ENCODE measurements at places on chromosomes 11 and 22. TPM values are rescaled to one million over a fixed set of nuclear protein-coding genes. Genes with fewer than 3 reads are reported as not detected.

- DNase-seq = no peak
Measured at GRCh38 chr11:62048100-62048499, 75.7 kb upstream of the INCENP start.

DNA sequence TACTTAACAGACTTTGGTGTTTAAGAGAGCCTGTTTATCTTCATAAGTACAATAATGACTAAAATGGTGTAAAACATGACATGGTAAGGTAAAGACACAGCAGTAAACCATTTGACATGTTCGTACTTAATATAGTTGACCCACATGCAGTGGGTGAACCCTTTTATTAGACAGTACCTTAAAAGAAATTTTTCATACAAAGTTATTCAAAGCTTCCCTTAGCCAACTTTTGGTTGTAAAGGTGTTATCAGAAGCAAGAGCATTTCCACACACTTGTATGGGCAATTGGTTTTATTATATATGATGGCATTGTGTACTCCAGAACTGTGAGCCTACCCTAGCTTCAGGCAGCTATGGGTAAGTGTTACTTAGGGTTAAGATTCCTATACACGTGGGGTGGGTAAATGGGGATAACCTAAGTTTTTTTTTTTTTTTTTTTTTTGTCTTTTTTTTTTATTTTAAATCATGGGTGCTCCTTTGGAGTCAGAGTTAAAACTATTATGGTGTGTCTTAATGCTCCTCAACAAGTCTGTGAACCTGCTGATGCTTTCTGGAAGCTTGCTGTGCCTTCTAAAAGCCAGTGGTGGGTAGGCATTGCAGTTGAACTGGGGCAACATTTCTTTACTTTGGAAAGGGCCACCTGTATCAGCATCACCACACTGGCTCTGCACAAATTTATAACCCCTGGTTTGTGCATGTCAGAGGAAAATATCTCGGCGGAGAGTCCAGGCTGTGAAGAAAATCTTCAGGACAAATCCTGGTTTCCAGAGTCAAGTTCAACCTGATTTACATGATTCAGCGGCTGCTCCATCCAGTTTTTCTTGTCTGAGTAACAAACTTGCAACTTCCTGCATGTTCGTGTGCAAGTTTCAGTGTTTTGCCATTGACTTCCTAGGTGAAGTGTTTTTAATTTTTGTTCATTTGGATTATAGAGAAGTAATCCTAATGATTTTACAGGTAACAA, 3.3 kb downstream of the PCF11 start:
- no peak for DNase-seq

Gene DEPDC5
- 10.4 TPM for total RNA-seq

DNA sequence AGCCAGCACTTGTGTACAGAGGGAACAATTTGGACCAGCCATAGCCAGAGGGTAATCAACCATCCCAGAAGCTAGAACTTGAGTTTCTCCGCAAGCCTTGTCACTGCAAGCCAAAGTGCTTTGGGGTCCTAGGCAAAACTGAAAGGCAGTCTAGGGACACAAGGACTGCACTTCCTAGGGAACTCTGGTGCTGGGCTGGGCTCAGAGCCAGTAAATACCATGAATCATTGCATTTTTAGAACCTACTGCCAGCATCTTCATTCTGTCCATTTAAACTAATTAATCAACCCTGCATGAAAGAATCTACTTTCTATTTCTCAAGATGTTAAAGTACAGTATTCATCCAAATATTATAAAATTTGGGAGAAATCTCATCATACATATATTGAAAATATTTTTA, 20.0 kb downstream of the PATE3 start:
- DNase-seq = no peak

DNA sequence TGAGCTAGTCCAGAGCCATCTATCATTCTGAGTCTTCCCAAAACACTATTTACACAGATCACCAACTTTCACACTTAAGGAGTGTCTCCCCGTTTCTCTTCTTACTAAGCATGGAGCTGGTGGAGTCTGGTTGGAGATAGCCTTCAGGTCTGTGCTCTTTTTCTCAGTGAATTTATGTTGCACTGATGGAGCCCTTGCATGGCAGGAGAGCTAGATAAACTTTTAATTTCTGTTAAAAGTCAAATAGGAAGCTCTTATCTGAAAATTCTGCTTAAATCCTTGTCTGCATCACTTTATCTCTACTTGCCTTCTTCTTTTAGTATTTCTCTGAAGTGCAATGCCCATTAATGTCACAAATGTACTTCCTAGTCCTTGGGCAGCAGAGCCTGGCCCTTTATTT, 63.4 kb downstream of the ST3GAL4 start:
- no peak for DNase-seq

DNA sequence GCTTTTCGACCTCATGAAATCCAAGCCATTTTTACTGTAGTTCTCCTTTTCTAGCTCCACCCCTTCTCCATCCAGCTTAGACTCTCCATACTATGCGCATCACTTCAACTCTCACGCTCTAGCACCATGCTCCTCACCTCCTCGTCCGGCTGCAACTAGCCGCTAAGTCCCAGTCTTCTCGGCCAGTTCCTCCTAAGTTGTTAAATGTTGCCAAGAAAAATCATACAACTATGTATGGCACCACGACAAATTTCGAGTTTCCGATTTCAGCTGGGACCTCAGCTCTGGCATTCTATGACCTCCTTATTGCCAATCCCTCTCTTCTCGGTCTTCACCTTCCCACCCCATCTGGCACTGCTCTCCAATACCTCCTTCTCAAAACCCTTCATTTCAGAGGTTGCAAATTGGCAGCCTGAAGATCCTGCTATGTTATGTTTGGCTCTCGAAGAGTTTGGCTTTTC, 1.0 kb downstream of the ZNF70 start:
- no peak for DNase-seq

DNA sequence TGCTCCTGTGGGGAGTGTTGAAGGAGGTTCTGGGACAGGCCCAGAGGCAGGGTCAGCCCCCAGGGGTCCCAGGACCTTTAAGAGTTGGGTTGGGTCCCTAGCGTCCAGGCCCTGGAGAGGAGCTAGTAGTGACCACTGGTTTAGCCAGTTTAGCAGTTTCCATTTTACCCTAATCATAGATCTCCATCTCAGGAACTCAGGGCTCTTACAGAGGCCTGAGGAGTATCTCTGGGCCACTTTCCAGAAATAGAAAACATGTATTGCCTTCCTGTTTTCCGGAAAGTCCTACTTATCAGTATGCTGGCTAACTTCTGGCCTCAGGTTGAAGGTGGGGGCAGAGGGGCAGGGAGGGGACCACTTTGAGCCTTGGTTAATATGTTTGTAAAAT, 13.5 kb downstream of the NCF4 start:
- DNase-seq = no peak

- no peak for DNase-seq
Measured at GRCh38 chr22:26643418-26644100, 13.8 kb upstream of the MIAT start.

- DNase-seq = no peak
Measured at GRCh38 chr11:132187814-132188213, 817.4 kb downstream of the NTM start.

Gene GAL
- 4.1 TPM for total RNA-seq

Gene RASD2
- total RNA-seq = 22.8 TPM

DNA sequence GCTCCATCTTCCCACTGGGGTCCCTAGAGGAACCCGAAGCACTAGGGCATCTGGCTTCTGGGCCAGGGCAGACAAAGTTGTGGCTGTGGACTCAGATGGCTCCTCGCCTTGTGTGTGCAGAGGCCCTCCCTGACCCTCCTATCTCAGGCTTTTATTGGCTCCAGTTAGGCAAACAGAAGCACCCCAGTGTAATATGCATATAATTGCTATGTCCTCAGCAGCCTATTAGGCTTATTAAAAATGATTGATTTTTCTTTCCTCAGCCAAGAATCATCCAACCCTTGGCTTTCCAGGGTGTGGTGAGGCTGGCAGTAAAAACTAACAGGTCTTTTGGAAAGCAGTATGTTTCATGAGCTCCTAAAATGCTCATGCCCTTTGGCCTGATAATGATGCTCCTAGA, 22.3 kb downstream of the UPB1 start:
- DNase-seq = no peak

Measured in sigmoid colon (tissue), 7 donors.